ENCODE measurements at places on chromosomes 5 and 9. TPM values are rescaled to one million over a fixed set of nuclear protein-coding genes. Genes with fewer than 3 reads are reported as not detected.

DNA sequence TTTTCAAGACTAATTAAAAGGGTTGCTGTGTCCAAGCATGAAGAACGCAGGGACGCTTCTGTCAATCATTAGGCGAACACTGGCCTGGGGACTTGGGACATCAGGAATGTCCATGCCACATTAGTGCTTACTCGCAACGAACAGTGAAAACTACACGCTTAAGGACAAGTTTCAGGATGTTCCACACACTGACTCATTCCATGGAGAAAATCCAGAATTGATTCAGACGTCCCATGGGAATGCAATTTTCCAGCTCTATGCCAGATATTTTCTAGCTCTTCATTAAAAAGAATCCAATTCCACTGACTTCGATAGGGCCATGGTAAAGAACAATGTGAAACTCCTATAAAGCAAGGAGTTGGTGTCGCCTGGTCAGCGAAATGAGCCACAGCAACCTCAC lies 98.2 kb downstream of the CAMSAP1 start:
- DNase-seq: no peak

DNA sequence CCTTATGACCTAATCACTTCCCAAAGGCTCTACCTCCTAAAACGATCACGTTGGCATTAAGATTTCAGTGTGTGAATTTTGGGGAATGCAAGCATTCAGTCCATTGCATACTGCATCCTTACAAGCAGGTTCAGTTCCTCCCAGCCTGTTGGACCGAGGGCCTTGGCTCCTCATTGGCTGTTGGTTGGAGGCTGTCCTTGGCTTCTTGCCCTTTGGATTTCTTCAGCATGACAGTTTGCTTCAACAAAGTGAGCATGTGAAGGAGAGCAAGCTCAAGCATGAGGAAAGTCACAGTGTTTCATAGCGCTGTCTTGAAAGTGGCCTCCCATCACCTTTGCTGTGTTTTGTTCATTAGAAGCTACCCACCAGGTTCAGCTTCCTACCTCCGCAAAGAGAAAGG lies 109.5 kb downstream of the GADD45G start:
- no peak for DNase-seq

- DNase-seq: no peak
Observed at GRCh38 chr5:132411304-132412013, 41.9 kb downstream of the SLC22A5 start.

DNA sequence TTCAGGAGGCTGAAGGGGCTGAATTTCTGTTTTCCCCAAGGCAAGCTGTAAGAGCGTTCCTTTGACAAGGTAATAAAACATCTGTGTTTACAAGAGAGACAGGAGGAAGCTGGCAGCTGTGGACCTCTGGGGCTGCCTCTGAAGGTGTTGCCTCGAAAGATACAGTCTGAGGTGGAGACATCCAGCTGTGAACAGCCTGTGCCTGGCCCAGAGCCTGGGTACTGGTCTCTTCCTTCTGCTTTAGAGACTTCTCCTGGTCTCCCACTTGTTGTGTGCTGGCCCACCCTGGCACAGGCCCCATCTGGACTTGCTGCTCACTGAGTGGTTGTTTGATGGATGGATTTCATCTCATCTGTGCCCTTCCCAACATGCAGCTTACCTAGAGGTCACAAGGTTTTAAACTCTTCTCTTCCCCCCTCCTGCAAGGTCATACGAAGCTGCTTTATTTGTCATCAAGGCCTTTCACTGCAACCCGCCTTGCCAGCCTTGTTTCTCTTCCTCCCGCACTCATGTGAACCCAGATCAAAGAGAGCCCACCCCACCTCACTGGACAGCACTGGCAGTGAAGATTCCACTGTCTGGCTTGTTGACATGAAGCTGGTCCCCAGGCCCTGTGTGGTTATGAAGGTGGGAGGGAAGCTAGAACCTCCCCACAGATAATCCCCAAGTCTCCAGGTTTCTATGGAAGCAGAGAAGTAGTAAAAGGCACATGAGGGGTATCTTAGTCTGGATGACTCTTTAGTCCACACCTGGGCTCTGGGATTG lies 35.0 kb upstream of the ALDH1B1 start:
- DNase-seq: no peak

TMEM252 gene
- not detected for polyA plus RNA-seq

GRCh38 chr9:13491138-13491492 lies 211.6 kb upstream of the MPDZ start:
- DNase-seq: no peak

LCN1 gene
- not detected for polyA plus RNA-seq

GCNT4 gene
- not detected for polyA plus RNA-seq

IL3 gene
- not detected for polyA plus RNA-seq

- DNase-seq: no peak
Observed at GRCh38 chr9:92276331-92277032, 17.0 kb downstream of the IARS1 start.

Data from naive B cell (primary cell).